CD4-positive, alpha-beta T cell treated with Interleukin-6 at 100 ng/mL for 8 hours (primary cell): ENCODE measurements at places on chromosomes 2 and 18.

- no peak for DNase-seq
Observed at GRCh38 chr2:240043279-240043989, 9.9 kb downstream of the OR6B3 start.

GRCh38 chr2:238483021-238483420, 56.3 kb downstream of the ASB1 start:
- no peak for DNase-seq

- DNase-seq, result no peak
Observed at GRCh38 chr2:78202366-78202765, 680.2 kb upstream of the LRRTM4 start.

GRCh38 chr18:58860747-58861231, 3.9 kb upstream of the ZNF532 start:
- no peak for DNase-seq

DNA sequence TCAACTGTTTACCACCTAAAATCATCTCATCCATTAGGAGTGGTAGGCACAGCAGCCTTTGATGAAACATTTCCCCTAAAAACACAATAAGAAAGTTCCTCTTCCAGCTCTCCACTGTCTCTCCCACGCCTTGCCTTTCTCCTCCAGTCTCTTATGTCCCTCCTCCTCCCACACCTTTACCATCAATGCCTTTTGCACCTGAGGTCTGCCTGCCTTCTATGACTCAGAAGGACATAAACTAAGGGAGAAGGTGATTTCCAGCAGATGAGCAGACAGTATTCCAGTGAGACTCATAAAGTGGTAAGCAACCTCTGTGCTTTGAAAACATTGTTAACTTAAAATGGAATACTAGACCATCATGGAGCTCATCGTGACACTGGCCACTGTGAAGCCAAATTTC, 34.2 kb upstream of the NDUFV2 start:
- DNase-seq, result no peak

GRCh38 chr2:113167962-113168340, 5.8 kb upstream of the PSD4 start:
- DNase-seq, result no peak

- peak; percentile 32 for DNase-seq
Observed at GRCh38 chr2:45649858-45650811, 1.3 kb upstream of the PRKCE start.

GRCh38 chr18:77203071-77203470, 46.6 kb upstream of the GALR1 start:
- no peak for DNase-seq

DNA sequence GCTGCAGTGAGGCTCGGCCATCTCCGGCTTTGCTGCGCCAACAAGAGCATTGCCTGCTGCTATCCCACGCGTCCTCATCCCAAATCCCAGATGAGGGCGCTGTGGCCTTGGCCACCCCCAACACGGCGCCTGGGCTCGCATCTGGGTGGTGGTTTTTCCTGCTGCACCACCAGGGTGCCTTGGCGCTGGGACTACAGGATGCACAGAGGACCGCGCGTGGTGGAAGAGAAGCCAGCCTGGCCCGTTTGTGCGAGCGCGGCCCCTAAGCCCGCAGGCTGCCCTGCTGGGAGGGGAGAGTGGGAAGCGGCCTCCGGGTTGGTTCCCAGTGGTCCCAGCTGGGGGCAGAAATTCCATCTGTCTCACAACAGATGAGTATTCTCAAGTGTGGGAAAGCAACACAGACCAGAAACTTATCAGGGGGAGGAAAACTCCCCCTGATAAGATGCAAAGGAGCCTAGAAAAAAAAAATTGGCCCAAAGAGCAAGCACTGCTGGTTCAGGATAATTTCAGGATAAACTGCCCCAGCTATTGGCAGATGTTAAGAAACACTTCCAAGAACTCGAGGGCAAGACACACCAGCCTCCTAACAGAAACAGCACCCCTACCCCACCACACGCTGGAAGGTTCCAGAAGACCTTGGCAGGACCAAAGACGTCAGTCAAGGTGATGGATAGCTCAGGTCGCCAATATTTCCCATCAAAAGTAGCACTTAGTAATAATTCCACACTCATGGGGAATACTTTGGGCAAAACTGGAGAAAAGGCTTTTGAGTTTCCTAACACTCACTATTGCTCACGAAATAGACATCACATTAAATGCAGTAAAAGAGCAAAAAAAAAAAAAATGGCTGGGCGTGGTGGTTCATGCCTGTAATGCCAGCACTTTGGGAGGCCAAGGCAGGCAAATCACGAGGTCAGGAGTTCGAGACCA, 152.1 kb downstream of the PXDN start:
- DNase-seq, result no peak

- no peak for DNase-seq
Observed at GRCh38 chr2:48210189-48210588, 303.9 kb upstream of the FBXO11 start.
